ENCODE measurements at places on chromosomes 13 and 19. TPM values are rescaled to one million over a fixed set of nuclear protein-coding genes. Genes with fewer than 3 reads are reported as not detected.

- DNase-seq: no peak
Observed at GRCh38 chr19:33334271-33334670, 31.9 kb upstream of the CEBPA start.

The KLC3 gene
- 0.11 TPM for total RNA-seq

The OR7C1 gene
- not detected for total RNA-seq

The ZNF729 gene
- not detected for total RNA-seq

DNA sequence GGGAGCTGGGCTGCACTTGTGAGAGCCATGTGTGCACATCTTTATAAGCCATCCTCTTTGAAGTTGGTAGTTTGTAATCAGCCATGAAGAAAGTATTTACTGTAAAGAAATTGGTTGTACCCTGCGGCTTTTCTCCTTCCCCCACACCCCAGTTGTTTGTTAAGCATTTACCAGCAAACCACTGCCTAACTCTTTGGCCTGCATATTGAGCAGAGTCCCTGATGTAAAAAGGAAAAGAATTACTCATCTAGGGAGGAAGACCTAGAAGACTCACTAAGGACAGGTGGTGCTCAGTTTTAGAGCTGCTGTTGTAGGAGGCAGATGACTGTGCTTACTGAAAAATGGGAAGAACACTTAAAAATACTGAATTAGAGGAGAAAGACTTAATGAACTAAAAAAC, 245.3 kb downstream of the PCCA start:
- DNase-seq: no peak

DNA sequence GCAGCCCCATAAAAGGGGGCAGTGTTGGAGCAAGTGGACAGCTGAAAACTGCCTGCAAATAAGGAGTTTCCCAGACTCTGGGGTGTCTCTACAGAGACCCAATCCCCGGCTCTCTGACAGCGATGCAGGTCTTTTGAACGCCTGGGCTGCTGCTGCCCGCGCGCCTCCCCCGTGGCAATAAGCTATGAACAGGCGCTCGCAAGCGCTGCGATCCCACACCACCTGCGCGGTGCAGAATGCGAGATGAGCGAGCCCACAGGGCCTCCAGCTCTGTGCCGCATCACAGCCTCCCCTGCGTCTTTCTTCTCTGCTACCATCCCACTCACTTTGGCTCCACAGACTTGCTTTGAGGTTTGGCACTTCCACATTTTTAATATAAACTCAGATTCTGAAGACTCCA, 62.3 kb downstream of the KCTD15 start:
- DNase-seq: no peak

Measured in HT1080 (cell line).